ENCODE measurements at places on chromosomes 6 and 20.

GRCh38 chr6:53216301-53216700 lies 67.7 kb upstream of the GCM1 start:
- DNase-seq: no peak

- no peak for DNase-seq
Measured at GRCh38 chr6:126180585-126180984, 159.3 kb upstream of the CENPW start.

DNA sequence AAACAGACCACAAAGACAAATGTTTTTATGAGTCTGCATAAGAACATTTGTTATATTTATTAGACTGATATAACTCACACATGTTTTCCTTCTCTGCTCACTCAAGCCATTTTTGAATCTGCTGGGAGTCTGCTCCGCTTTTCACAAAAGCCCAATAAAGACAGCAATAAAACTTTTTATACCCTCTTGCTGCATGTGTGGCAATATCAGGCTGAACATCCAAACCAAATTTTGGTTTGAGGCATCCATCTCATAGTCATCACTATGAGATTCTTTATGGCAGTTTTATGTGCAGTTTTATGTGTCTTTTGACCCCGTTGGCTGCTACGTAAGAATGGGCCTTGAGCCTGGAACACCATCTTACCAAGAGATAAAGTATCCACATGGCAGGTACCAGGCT lies 1276.8 kb upstream of the ADGRB3 start:
- no peak for DNase-seq

GRCh38 chr6:45423824-45424450 lies 46.2 kb upstream of the SUPT3H start:
- no peak for DNase-seq

DNA sequence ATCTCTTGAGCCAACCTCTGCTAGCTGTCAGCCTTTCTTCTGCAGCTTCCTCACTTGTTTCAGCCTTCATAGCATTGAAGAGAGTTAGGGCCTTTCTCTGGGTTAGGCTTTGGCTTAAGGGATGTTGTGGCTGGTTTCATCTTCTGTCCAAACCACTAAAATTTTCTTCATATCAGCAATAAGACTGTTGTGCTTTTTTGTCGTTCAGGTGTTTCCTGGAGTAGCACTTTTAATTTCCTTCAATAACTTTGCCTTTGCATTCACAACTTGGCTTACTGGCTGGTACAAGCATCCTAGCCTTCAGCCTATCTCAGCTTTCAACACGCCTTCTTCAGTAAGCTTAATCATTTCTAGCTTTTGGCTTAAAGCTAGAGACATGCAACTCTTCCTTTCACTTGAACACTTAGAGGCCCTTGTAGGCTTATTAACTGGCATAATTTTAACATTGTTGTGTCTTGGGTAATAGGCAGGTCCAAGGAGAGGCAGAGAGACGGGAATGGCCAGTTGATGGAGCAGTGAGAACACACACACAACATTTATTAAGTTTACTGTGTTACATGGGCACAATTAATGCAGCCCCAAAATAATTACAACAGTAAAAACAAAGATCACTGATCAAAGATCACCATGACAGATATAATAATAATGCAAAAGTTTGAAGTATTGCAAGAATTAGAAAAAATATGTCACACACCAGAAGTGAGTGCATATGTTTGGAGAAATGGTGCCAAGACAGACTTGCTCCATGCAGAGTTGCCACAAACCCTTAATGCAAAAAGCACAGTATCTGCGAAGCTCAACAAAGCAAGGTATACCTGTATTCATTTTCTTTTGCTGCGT lies 98.6 kb downstream of the HIVEP1 start:
- peak; percentile 26 for DNase-seq

GRCh38 chr6:24004659-24005058 lies 121.4 kb upstream of the NRSN1 start:
- DNase-seq: no peak

GRCh38 chr6:129667034-129667433 lies 42.9 kb downstream of the ARHGAP18 start:
- DNase-seq: no peak
